HFFc6 (cell line): ENCODE measurements at places on chromosomes 11 and 22. TPM values are rescaled to one million over a fixed set of nuclear protein-coding genes. Genes with fewer than 3 reads are reported as not detected.
A peak's percentile ranks its signal among the peaks of the same experiment; 100 is the strongest.

- DNase-seq = no peak
These were observed 57.0 kb downstream of the BCR start for GRCh38 chr22:23237201-23237798.

Gene THRSP
- total RNA-seq = not detected in 3 replicates

DNA sequence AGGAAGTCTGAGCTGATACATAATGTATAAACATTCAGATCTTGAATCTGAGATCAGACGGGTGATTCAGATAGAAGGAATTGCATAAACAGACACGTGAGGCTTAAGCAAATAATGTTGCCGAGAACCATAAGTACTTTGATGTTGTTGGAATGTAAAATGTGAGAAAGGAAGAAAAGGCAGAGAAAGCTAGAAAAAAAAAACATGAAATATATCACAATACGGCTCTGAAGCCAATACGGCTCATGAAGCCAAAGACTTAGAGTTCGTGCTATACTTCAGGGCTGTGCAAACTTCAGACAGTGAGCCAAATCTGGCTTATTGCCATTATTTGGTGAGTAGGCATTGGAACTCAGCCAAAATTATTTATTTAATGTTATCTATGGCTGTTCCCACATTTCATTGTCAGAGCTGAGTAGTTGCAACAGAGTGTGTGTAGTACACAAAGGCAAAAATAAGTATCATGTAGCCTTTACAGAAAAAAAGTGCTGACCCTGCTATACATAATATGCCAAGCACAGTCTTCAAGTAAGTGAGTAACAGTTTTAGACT, 673.3 kb downstream of the CNTN5 start:
- DNase-seq = no peak

- DNase-seq = peak; percentile 33
These were observed 2.5 kb upstream of the ZDHHC8 start for GRCh38 chr22:20128902-20129746.

- no peak for DNase-seq
These were observed 3.4 kb upstream of the ZNF280A start for GRCh38 chr22:22523494-22523893.

DNA sequence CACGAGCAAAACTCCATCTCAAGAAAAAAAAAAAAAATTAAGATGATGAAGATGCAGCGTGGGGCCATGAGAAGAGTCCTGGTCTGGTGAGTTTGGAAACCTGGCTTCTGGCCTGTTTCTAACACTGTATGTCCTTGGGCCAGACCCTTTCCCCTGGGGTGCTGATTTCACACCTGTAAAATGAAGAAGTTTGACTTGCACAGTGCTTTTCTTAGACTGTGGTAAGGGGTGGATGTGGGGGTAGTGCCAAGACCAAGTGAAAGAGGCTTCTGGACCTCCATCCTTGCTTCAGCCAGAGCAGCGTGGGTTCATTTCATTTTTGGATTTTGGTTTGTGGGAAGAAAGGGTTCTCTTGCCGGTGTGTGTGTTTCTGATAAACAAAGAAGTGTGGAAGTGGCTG, 42.1 kb downstream of the PTPRJ start:
- no peak for DNase-seq

DNA sequence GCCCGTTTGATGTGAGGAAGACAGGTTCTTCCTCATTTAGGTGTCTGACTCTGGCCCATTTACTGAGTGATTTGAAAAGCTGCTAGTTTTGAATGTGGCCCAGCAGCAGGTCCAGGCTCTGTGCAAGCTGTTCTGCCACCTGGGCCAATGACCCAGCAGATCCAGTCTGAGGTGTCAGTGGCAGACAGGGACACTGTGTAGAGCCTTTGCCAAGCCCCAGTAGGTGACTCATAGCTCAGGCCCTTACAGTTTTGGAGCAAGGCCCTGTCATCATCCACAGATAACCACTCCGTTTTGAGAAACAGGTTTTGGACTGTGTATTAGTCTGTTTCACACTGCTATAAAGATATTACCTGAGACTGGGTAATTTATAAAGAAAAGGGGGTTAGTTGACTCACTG, 23.9 kb downstream of the TSPAN32 start:
- peak; percentile 50 for DNase-seq

GRCh38 chr22:26499188-26499703, 13.0 kb downstream of the TFIP11 start:
- no peak for DNase-seq

Gene RAG2
- total RNA-seq = not detected in 3 replicates

Gene SMC1B
- total RNA-seq = 0.06 TPM in 1 of 2 replicates, not detected in the other

DNA sequence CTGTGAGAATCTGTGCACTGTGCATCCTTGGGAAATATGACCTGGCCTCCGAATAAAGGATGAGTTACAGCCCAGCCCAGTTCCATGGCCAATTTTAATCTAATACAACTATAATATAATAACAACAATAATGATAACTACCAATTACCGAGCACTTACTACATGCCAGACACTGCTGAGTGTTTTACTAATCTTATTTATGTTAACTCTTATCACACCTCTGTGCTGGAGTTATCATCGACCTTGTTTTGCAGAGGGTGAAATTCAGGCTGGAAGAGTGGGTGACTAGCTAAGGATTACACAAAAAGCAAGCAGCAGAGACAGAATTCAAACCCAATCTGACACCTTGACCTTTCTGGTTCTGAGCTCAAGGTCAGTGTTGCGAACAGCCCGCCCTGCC, 83.9 kb downstream of the GALNT18 start:
- no peak for DNase-seq

- no peak for DNase-seq
These were observed 59.1 kb downstream of the RASSF10 start for GRCh38 chr11:13068211-13068610.

Gene TTC38
- total RNA-seq = 31.2 and 37.2 TPM in 2 replicates

- no peak for DNase-seq
These were observed at the start of gene VEGFB for GRCh38 chr11:64233913-64234586. TSS of gene VEGFB (plus strand) at chr11:64234584. CDS start at chr11:64234834, 250 bp downstream.

DNA sequence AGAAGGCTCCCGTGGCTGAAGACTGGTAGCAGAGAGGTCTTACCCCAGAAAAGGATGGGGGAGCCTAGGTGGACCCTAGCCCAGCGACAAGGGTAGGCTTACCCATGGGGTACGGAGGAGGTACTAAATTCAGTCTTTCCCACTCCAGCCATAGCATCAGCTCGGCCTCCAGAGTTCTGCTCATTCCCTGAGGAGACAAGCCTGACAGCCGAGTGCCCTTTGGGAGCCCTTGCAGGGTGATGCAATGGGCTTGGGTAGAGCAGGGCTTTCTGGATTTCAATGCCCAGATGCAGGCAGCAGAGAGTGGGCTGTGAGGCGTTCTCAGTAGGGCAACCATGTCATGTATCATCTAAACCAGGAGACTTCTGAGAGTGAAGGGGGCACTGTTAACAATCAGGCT, 124.7 kb downstream of the MICAL2 start:
- no peak for DNase-seq

Gene TSGA10IP
- total RNA-seq = 0.31 TPM in 1 of 3 replicates, not detected in the others
